H4 (cell line): ENCODE measurements at places on chromosomes 2 and 18. TPM values are rescaled to one million over a fixed set of nuclear protein-coding genes. Genes with fewer than 3 reads are reported as not detected.

TMEM18 gene
- total RNA-seq = 17.6 and 17.7 TPM in 2 replicates

CD226 gene
- total RNA-seq = 0.02 and 0.23 TPM in 2 replicates

LHCGR gene
- not detected in 2 replicates for total RNA-seq

UGT1A9 gene
- 0.10 TPM in 1 of 2 replicates, not detected in the other for total RNA-seq

BMP10 gene
- not detected in 2 replicates for total RNA-seq

ACOXL gene
- total RNA-seq = not detected in 2 replicates

UPP2 gene
- total RNA-seq = not detected in 2 replicates

POTEJ gene
- total RNA-seq = not detected in 2 replicates

COBLL1 gene
- 5.0 and 15.8 TPM in 2 replicates for total RNA-seq

FAM124B gene
- 0.06 TPM in 1 of 2 replicates, not detected in the other for total RNA-seq

- DNase-seq = no peak
Observed at GRCh38 chr2:104164721-104165252, 689.1 kb upstream of the POU3F3 start.

- no peak for DNase-seq
Observed at GRCh38 chr18:49160079-49160930, 209.5 kb upstream of the SMAD7 start.

GRCh38 chr2:233789554-233789953, 11.4 kb downstream of the MROH2A start:
- DNase-seq = no peak

DNA sequence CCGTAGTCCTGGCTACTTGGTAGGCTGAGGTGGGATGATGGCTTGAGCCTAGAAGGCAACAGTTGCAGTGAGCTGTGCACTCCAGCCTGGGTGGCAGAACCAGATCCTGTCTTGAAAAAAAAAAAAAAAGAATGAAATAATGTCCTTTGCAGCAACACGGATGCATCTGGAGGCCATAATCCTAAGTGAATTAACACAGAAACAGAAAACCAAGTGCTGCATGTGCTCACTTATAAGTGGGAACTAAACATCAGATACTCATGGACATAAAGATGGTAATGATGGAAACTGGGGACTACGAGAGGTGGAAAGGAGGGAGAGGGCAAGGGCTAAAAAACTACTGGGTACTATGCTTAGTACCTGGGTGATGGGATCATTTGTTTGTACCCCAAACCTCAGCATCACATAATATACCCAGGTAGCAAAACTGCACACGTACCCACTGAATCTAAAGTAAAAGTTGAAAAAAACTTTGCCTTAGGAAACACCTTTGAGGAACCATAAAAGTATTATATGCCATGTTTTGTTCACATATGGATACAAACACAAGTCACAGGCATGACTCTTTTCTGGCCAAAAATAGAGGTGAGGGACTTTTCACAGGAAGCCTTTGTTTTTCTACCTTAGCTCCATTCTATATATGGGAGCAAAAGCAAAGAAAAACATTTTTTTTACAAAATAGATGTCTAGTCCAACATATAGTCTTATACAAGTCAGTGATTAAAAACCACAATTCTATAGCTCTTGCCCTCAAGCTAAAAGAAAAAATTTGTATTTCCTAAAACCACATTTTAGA, 36.6 kb downstream of the GPR155 start:
- no peak for DNase-seq

DNA sequence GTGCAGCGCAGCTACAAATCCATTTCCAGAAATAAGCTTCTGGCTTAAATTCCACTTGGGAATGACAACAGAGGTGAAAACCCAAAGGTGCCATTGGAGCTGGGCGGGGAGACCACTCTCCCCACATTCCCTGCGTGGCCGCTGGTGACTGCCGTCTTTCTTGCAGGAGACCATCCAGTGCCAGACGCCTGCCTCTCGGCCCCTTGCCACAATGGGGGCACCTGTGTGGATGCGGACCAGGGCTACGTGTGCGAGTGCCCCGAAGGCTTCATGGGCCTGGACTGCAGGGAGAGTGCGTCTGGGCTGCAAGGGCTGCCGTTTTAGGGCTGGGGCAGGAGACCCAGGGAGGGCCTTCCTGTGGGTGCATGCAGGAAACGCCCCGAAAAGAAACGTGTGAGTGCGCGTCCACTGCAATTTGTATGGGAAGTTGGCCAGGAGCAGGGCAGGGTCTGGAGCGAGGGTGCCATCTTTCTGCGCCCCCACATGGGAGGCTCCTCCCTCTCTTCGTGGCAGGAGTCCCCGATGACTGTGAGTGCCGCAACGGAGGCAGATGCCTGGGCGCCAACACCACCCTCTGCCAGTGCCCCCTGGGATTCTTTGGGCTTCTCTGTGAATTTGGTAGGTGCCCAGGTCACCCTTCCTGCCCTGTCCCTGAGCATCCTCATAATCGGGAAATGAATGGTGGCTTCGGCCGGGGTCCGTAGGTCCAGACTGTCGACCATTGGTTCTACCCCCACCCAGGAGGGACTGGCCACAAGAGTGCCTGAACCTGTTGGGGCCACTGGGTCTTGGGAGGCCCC, 49.9 kb downstream of the SNED1 start:
- DNase-seq = no peak

DNA sequence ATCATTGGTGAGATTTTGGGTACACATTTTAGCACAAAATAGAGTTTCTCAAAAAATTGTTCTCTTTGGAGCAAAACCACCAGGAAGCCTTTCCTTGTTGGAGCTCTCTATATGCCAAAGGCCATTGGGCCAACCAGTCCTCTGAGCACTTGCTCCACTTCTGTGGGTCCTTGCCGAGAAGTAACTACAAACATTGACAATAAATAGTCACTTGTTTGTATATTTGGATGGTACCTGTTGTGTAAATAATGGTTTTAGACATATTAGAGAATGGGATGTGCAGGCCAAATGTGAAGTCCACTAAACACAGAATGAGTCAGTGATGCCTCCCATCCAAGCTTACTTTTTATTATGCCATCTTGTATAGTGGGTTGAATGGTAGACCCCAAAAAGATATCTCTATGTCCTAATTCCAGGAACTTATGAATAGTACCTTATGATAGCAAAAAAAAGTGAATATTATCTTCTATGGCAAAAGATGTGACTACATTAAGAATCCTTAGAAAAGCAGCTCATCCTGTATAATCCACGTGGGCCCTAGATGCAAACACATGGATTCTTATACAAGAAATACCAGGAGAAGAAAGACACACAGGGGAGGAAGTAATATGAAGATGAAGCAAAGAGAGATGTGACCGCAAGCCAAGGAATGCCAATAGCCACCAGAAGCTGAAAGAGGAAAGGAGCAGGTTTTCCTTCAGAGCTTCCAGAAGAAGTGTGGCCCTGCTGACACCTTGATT, 24.6 kb downstream of the SRD5A2 start:
- no peak for DNase-seq

DNA sequence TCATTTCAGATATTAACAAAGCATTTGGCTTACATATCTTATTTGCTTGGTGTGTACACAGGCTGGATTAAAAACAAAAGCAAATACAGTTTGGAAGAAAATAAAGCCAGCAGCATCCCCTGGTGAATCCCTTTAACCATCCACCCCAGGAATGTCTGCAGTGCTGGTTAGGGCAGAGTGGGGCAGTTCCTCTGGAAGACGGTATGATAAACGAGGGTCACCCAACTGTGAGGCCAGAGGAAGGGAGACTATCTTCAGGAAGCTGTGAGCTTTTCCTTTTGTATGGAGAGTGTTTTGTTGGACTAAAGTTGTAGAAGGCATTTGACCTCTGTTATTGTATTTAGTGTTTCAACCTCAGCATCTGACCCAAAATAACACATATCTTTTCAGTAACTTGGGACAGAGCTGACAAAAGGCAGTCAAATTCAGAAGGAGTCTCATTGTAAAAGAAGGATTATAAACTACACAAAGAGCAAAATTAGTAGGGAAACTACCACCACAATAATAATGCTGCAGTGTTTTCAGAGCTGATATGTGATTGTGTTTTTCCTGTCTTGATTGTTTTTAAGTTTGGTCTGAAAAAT, 159.1 kb downstream of the FMNL2 start:
- DNase-seq = no peak

DNA sequence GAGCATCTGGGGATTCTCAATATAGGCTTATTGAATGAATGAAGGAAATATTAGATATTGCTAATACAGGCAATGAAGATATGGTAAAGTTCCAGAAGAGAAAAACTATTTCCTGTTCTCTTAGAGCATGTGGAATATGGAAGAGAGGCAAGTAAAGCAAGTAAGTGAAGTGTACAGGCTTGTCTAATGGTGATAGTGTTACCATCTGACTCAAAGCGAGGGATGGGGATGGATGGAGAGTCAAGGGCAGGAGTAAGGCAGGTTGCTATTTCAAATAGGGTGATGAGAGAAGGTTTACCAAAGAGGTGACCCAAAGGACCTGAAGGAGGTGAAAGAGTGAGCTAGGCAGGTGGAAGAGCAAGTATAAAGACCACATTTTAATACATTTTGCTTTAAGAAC, 55.2 kb upstream of the SLC38A11 start:
- DNase-seq = no peak

DNA sequence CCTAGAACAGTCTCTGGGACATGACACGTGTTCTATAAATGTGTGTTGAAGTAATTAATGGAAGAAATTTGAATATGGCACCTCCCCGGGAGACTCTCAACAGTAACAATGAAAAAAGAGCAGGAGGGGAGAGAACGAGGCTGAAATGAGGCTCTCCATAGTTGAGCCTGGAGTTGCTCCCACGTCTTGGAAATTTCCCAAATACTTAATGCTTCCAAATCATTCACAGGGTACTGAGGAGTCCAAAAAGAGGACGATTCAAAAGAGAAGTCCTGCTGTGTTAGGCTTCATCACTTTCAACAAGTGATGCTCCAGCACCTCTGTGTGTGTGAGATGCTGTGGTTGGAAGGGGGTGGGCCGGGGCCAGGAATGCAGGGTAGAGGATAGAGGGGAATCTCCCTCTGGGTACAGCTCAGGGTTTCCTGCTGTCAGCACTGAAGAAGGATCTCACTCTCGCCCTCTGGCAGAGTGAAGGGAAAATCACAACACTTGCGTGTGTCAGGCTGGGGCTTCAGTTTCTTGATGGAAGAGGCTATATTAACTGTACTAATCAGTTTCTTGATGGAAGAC, 18.1 kb upstream of the ZNF407 start:
- no peak for DNase-seq

- no peak for DNase-seq
Observed at GRCh38 chr2:219857751-219858150, 230.3 kb downstream of the SLC4A3 start.

GRCh38 chr18:22912835-22913234, 20.3 kb upstream of the RBBP8 start:
- no peak for DNase-seq

GRCh38 chr18:62289047-62289446, 36.1 kb upstream of the TNFRSF11A start:
- DNase-seq = no peak

GRCh38 chr2:117058366-117058765, 756.1 kb upstream of the DDX18 start:
- DNase-seq = peak; percentile 15

DNA sequence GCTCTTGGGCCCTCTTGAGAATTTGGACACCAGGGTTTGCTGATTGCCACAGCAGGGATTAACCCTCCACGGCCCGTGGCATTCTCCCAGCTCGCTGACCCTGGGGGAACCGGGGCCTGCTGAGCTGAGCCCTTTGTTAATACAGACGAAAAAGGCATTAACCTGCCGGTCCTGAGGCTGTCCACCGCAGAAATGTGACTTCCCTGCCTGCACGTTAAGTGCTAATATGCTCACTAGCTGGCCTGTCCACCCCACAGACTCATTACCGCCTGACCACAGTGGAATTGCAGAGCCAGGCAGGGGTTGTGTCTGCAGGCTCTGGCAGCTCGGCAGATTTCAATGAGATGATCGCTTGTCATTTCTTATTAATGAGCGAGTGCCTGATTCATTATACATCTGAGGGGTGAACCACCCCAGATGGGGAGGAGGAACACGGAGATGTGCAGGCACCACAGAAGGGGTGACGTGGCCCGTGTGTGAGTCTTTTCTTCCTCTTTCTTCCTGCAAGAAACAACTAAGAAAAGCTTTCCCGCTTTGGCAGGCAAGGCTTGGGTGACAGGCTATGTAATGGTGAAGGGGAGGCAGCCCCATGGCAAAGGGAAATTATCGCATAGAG, 126.0 kb downstream of the GLI2 start:
- DNase-seq = no peak

DNA sequence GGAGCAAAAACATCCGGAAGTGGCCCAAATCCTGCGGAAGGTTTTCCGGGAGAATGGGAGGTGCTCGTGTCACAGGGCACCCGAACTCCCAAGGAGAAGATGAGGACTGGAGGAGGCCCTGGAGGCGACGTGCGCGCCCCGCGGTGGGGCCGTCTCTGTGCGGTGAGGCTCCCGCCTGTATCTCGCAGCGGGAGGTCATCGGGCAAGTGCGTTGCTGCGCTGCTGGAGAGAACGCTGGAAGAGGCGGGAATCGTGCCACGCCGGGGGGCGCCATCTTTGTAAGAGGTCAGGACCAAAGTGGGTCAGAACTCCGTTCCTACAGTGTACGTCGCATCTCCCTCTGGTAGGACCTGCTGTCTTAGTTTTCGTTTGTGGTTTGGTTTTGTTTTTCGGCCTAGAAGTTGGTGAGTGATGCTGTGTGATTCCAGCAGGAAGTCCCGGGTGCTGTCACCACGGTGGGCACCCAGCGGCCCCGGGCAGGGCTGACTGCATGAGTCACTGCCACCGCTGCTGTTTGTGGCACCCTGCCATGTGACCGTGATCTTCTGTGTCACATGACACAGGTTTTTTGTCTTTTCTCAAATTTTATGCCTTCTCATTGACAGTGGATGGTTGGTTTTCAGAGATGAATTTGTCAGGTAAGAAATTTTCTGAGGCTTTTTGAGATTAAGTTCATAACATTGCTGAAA, 21.5 kb upstream of the ATP9B start:
- DNase-seq = peak; percentile 82

DNA sequence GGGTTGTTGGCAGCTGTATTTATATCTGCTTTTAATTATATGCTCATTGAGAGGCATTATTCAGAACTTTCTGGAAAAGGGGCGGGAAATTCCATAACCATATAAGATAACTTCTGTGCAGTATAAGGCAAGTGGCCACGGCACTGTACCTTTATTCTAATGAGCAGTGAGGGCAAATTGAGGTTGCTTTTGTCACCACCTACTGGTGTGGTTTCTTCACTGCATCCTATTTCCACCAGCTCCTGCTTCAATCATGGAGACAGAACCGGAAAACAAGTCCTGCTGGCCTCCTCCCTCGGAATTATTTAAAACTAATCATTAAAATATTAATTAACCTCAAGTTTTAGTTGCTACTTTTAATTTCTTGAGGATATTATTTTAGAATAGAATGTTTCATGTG, 759.4 kb downstream of the CBLN2 start:
- DNase-seq = peak; percentile 30

GRCh38 chr2:177207101-177207500, 5.5 kb upstream of the HNRNPA3 start:
- DNase-seq = no peak

GRCh38 chr2:9573013-9573720, 17.5 kb upstream of the ADAM17 start:
- DNase-seq = no peak
